PC-9 (cell line): ENCODE measurements at places on chromosomes 11 and 22. TPM values are rescaled to one million over a fixed set of nuclear protein-coding genes. Genes with fewer than 3 reads are reported as not detected.

DNA sequence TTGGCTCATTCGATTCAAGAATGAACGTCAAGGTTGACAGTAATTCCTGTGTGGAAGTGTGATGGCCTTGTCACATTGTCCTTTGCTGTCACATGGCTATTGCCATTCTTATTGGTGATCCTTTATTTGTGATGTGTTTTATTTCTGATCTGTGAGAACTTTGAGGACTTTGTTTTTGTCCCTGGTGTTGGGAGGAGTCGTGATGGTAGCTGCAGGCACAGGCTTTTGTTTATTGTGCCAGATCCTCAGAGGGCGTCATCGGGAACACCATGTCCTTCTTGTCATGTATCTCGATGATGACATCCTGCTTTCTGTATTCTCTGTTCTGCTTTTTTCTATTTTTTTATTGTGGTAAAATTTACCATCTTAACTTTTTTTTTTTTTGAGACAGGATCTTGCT, 5.6 kb downstream of the PICK1 start:
- H3K36me3 ChIP-seq = peaks cover 28% of the 10 kb centered on the region; the same call in 1 of the 2 replicates
- peaks cover 6% of the 10 kb centered on the region for H3K4me1 ChIP-seq
- H3K27me3 ChIP-seq = no peaks in the 10 kb centered on the region
- no peak overlapping the region for H3K27ac ChIP-seq

DNA sequence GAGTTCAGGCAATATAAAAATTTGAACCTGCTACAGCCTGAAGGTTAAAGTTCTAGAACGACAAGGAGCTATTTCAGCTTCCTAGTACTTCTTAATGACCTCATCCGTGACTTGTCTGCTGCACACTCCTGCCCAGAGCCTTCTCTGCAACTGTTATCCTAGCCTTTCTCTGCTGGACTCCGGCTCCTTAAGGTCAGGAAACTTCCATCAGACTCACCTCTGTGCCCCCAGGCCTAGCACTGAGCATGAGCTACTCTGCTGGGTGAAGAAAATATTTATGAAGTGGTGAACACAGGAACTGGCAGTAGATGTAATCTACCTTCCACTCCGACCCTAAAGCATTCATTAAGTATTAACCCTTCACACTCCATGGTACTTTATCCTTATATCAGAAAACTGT, 18.4 kb downstream of the CSNK2A3 start:
- peaks cover 17% of the 10 kb centered on the region; the same call in 1 of the 2 replicates for H3K27me3 ChIP-seq
- DNase-seq = no peak
- H3K27ac ChIP-seq = no peak overlapping the region
- no peaks in the 10 kb centered on the region for H3K36me3 ChIP-seq
- H3K4me3 ChIP-seq = no peak overlapping the region
- H3K4me1 ChIP-seq = no peaks in the 10 kb centered on the region

- H3K27me3 ChIP-seq = no peaks in the 10 kb centered on the region
- H3K4me3 ChIP-seq = no peak overlapping the region
- DNase-seq = no peak
- no peak overlapping the region for H3K27ac ChIP-seq
- H3K36me3 ChIP-seq = no peaks in the 10 kb centered on the region
Observed at GRCh38 chr11:70488171-70488703, 89.9 kb downstream of the CTTN start.

GRCh38 chr11:117519170-117519569, 191.5 kb downstream of the CEP164 start:
- no peaks in the 10 kb centered on the region for H3K36me3 ChIP-seq
- H3K4me1 ChIP-seq = no peaks in the 10 kb centered on the region
- DNase-seq = no peak
- H3K27ac ChIP-seq = no peak overlapping the region

- H3K27ac ChIP-seq = no peak overlapping the region
- no peaks in the 10 kb centered on the region for H3K27me3 ChIP-seq
- no peaks in the 10 kb centered on the region for H3K36me3 ChIP-seq
- no peak overlapping the region for H3K4me3 ChIP-seq
- peaks cover 13% of the 10 kb centered on the region for H3K4me1 ChIP-seq
Observed at GRCh38 chr22:25447067-25447685, 117.3 kb upstream of the GRK3 start.

DNA sequence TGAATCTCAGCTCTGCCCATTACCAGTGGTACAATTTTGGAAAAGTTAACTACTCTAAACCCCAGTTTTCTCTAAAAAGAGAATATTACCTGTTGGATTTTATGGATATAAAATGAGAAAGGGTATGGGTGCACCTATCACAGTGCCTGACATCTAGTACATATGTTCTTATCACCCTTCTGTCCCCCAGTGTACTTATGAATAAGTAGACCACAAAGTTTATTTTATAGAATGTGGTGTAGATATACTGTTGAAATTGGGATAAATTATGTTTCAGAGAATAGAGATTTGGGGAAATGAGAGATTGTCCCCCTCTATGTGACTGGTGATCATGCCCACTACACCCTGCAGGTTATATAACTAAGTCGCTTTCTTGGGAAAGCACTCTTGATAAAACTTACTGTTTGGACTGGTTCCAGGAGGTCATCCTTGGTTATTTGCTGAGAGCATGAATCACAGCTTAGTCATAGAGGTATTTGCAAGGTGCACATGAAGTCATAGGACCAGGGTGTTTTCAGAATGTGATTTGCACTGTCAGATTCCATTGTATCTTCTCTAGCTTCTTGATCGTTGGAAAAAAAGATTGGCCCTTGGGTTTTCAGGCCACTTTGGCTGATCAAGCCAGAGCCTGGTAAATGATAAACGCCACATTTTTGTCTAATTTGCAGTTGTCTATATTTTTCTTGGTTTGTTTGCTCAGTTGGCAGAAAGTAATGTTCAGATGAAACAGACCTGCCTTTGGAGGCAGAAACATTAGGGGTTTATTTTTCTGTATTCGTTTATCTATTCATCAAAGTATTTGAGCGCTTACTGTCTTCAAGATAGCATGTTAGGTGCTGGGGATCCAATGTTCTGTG, 21.3 kb downstream of the STX3 start:
- peaks cover 41% of the 10 kb centered on the region for H3K36me3 ChIP-seq
- DNase-seq = peak; percentile 57
- no peak overlapping the region for H3K4me3 ChIP-seq
- no peaks in the 10 kb centered on the region for H3K27me3 ChIP-seq
- peaks cover 48% of the 10 kb centered on the region for H3K4me1 ChIP-seq

GRCh38 chr22:50119768-50120251, 30.0 kb downstream of the MOV10L1 start:
- DNase-seq = no peak
- no peaks in the 10 kb centered on the region for H3K36me3 ChIP-seq
- peaks cover 7% of the 10 kb centered on the region; the same call in 1 of the 2 replicates for H3K4me1 ChIP-seq
- peaks cover 87% of the 10 kb centered on the region for H3K27me3 ChIP-seq

PLA2G3 gene
- not detected in 2 replicates for total RNA-seq

DNA sequence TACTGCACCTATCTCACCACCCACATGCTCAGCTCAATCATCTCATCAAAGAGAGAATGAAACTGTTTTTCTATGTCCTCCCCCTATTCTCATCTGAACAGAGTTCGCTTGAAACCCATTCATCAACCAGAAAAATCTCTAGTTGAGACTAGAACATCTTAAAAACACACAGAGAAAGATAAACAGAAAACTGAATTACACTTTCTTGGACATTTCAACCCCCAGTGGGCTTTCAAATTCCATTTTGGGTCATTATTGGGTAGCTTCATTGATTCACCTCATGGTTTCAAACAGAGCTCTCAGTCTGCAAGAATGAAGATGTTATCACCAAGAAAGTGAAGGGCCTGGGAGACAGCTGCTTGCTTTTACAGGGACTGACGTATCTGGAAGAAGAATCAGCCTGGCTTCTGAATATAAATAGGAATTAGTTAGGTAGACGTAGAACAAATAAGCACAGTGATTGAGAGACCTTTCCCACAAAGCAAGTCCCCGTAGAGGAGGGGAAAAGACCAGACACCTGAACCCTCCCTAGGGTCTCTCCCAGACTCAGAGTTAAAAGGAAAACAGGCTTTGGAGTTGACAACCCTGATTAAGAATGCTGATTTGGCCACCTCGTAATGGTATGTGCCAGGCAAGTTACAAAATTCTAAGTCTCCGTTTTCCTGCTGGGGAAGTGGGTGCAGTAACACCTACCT, 155.7 kb downstream of the BBOX1 start:
- no peak for DNase-seq
- H3K36me3 ChIP-seq = no peaks in the 10 kb centered on the region
- peaks cover 5% of the 10 kb centered on the region for H3K4me1 ChIP-seq

GRCh38 chr11:66467034-66467659, 442 bp downstream of the PELI3 start:
- H3K27me3 ChIP-seq = no peaks in the 10 kb centered on the region
- H3K36me3 ChIP-seq = no peaks in the 10 kb centered on the region
- peak overlapping the region; percentile 90 for H3K4me3 ChIP-seq

OR8H1 gene
- total RNA-seq = not detected in 2 replicates

- no peak overlapping the region for H3K27ac ChIP-seq
- H3K4me3 ChIP-seq = no peak overlapping the region
- H3K4me1 ChIP-seq = no peaks in the 10 kb centered on the region
Observed at GRCh38 chr11:104337273-104337672, 173.3 kb upstream of the PDGFD start.

DNA sequence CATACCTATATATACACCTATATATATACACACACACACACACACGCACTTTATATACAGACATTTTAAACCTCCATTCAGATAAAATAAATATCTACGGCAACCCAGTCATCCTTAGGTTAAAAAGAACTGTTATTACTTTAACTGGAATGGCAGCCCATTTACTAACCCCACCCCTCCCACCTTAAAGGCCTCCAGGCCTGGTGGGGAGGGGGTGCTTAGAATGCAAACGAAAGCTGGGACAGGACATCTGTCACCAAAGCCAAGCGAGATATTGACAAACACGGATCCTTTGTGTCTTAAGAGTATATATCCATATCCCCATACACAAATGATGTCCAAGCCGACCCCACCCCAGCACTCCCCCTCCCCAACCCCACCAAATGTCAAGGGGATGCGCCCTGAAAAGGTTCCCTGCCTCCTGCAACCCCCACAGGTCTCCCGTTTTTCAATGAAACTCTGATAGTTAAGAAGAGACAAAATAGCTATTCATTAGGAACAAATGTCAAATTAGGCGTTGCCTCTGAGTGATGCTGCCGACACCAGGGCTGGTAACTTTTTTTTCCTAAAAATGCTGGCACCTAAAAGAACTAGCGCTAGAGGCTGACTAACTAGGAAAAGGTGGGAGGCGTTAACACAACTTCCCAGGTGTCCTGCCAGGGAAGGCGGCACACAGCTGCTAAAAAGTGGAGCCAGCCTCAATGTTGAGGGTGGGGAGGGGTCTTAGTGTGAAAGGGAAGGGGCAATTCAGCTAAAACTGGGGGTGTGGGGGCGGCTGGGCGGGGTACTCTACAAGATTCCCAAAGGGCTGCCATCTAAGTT, 5.6 kb downstream of the MN1 start:
- no peak overlapping the region for H3K27ac ChIP-seq
- H3K36me3 ChIP-seq = no peaks in the 10 kb centered on the region
- no peaks in the 10 kb centered on the region for H3K27me3 ChIP-seq
- H3K4me1 ChIP-seq = peaks cover 15% of the 10 kb centered on the region; the same call in 1 of the 2 replicates
- H3K4me3 ChIP-seq = no peak overlapping the region

CCDC188 gene
- not detected in 2 replicates for total RNA-seq

FAM180B gene
- not detected in 2 replicates for total RNA-seq

- no peaks in the 10 kb centered on the region for H3K36me3 ChIP-seq
- no peak overlapping the region for H3K4me3 ChIP-seq
- DNase-seq = no peak
Observed at GRCh38 chr22:48939441-48940265, 888.0 kb downstream of the BRD1 start.

MMP10 gene
- not detected in 2 replicates for total RNA-seq

DNA sequence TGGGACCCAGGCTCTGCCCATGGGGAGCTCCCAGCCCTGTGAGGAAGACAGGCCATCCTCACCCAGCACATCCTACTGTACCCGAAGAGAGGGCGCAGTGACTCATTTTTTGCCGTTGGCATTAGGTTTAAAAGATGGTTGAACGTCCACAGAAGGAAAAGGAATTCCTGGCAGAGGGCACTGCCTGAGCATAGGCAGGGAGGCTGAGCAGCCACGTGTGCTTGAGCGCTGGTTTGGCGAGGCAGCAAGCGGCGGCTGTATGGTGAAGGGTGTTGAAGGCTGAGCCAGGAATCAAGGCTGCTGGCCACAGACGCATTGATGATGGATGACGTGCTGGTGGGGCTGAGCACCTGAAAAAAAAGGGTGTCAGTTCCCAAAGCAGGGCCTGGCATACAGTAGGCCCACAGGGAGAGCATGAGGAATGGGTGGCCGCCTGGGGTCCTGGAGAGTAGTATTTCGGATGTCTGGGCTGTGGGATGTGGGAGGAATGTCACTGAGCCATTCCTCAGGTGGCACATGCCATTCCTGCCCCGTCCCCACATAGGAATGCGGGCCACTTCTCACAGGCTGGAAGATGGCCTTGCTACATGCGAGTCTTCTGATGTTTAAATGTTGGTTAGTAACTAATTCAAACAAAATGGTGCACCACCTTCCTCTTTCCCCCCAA, 112.5 kb downstream of the KIAA1671 start:
- H3K27me3 ChIP-seq = no peaks in the 10 kb centered on the region
- no peak overlapping the region for H3K4me3 ChIP-seq
- H3K4me1 ChIP-seq = no peaks in the 10 kb centered on the region
- H3K27ac ChIP-seq = no peak overlapping the region

DNA sequence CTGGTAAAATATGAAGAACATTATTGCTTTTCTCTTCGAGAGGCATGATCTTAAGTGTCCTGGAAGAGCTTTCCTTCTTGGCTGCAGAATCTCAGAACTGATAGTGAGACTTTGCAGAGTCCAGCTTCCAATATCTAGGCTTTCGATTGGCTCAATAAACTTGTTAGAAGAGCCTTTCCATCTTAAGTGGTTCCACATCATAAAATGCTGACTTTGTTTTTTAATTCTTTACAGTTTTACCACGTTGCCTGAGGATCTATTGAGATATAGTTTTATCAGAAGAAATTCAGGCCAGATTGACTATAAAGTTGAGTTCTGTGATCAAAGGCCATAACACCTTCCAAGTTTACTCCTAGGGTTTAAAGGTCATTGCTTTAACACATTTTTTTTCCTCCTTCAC, 15.6 kb upstream of the DNAJB7 start:
- DNase-seq = no peak
- peaks cover 11% of the 10 kb centered on the region for H3K36me3 ChIP-seq
- no peak overlapping the region for H3K4me3 ChIP-seq
- no peak overlapping the region for H3K27ac ChIP-seq
